IPS-NIHi11 (cell line): ENCODE measurements at places on chromosomes 5 and 9.

DNA sequence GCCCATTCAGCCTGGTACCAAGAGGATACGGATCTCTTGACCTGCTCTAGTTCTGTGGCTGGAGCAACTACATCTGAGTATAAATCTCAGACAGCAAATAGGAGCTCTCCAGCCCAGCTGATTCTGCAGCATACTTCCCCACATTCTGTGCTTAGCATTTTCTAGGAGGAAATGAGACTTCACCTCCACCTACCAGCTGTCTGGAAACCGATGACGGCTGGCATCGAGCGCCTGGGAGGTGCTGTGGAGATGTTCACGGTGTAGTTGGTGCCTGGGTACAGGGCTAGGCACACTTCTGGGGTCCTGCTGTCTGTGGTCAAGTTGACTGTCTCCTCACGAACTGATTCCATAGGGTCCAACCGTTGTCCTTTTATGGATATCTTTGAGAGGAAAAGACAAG, 63.6 kb downstream of the SUSD1 start:
- no peak for DNase-seq

DNA sequence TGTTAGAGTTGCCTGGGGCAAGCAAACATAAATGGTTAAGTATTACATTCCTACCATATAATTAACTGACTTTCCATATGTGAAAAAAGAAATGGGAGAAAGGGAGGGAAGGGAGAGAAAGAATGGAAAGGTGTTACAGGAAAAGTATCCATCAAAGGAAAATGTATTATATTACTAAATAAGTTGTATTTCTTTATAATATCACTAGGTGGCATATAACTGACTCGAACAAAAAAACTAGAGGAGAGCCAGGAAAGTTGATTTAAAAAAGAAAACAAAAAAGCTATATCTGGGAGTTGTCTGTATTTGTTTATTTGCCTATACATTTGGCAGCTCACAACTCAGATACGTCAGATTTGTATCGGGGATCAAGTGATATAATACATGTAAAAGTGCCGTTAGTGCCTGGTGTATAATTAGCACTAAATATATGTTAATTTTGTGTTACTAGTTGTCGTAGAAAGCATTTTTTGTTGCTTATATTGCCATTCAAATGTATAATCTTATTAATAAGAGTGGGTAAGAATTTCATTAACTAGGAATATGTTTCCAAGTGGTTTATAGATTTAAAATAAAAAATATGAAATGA, 59.6 kb upstream of the ADAMTS19 start:
- DNase-seq: no peak

GRCh38 chr9:117074784-117075520, 339.9 kb downstream of the ASTN2 start:
- DNase-seq: no peak

GRCh38 chr9:70484232-70485130, 70.0 kb upstream of the KLF9 start:
- DNase-seq: peak; percentile 81

- no peak for DNase-seq
Measured at GRCh38 chr9:17387565-17387964, 191.3 kb upstream of the SH3GL2 start.

DNA sequence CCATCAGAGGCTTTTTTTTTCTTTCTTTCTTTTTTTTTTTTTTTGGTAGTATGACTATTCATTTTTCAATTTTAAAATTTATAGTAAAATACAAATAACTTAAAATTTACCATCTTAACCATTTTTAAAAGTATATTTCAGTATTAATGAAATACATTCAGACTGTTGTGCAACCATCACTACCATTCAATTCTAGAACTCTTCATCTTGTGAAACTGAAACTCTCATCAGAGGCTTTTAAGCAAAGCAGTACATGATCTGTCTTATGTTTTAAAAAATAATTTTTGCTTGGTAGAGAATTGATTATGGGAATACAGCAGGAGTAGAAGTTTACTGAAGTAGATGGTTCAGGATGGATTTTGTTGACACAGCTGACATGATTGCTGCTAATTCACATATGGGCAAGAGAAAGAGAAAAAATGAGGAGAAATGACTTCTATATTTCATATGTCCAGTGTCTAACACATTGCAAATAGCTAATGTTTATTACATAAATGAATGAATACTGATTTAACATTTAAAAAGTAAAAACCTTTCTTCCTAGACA, 13.4 kb downstream of the ELOVL7 start:
- no peak for DNase-seq

DNA sequence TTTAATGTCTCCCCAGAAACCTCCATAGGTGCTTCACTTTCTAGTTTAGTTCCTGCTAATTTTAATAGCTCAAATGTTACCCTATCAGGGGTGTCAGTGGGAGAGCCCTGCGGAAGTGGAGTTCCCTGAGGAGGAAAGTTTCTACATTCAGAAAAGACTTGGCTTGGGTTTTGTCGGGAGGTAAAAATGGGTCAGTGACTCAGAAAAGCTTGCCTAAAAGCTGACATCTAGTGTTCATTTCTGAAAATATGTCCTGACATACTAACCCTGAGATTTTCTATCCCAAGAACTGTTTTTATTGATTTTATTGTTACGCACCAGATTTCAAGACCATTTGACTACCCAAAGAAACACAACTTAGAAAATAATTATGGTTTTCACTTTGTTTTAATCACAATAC, 40.9 kb upstream of the GLDC start:
- no peak for DNase-seq

DNA sequence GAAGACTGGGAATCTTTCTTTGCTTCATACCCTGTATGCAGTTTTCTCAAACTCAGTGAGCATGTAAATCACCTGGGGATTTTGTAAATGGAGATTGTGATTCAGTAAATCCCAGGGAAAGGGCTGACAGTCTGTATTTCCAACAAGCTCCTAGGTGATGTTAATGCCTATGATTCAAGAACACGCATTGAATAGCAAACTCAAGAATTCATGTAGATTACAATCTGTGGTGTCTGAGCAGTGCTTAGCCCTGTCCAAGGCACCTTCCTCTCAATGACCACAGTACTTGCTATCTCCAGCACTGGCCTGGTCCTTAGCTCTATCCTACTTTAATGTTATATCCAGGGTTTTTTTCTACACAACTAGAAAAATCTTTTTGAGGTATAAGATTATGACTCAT, 721.4 kb upstream of the MEF2C start:
- no peak for DNase-seq

DNA sequence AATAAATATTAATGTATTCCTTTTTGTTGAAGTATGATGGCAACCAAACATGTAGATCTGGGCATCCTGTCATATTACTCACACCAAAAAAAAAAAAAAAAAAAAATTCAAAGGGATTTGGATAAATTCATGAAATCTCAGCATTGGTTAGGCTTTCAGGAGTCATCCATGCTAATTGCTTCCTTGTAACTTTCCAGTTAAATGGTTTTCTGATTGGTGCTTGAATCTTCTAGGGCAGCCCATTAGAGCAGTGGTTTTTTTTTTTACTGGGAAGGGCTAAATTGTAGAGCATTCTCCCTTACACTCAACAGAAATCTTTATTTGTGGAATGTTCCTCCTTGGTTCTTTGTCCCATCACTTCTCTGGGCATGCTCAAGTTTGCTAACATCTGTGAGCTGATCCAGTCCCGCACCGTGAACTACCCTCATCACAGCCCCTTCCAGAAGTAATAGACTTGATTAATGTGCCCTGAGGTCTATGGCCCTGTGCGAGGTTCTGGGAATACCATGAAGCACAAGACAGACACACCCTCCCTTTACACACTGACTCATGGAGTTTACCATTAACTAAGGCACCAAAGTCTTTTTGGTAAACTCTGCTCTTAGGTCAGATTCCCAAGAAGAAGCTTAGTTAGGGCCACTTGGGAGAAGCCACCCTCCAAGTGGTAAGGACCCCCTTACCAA, 56.0 kb downstream of the RGS3 start:
- no peak for DNase-seq

DNA sequence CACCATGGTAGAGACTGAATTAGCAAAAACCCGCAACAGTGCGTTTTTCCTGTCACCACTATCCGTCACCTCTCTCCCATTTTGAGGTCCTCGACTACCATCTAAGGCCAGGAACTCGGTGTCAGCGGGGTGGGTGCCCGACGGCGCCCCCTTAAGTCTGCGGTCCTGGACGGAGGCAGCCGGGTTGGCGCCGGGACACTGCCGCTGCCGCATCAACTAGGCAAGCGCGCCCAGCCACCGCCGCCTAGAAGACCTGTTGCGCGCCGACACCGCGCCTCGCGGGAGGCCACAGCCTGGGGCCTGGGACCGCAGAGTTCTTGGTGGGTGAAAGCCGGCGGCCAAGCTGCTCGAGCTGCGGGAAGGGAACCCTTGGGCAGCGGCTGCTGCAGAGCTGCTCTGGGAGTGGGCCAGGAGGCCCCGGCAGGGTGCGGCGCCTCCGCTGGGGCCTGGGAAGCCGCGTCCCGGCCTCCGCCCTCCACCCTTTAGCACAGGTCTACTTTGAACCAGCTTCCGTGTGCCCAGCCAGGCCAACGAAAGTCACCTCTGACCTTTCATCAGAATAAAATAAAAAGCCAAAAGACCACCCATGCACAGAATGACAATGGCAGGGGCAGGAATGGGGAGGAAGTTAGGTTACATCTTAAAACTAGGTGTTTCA, 3.5 kb downstream of the FOXB2 start:
- DNase-seq: peak; percentile 62
